ENCODE measurements at places on chromosomes 3 and 15.

GRCh38 chr3:12884790-12885582, 43.6 kb upstream of the RPL32 start:
- DNase-seq = no peak

DNA sequence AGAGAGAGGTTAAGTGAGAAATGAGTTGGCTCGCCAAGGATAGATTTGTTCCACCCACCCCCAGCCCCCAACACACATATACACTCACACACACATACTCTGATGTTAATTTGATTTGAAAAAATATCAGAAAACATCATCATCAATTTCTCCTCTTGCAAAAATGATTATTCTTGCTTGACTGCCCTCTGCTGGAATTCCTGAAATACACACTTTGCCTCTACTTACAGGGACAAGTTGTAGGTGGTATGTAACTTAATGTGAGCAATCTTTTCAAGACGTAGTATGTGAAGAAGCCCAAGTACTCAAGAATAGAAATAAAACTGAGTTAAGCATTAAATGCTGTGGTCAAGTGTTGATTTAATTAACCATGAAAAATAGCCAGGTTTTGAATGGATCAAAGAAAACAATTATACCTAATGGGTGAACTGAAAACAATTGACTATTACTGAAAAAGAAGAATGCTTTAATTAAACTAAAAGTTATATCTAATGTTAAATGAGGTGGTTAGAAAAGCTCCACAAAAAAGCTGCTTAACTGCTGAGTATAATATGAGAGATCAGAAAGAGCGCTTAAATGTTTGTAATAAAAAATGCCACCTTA, 46.6 kb upstream of the MDFIC2 start:
- DNase-seq = peak; percentile 28

DNA sequence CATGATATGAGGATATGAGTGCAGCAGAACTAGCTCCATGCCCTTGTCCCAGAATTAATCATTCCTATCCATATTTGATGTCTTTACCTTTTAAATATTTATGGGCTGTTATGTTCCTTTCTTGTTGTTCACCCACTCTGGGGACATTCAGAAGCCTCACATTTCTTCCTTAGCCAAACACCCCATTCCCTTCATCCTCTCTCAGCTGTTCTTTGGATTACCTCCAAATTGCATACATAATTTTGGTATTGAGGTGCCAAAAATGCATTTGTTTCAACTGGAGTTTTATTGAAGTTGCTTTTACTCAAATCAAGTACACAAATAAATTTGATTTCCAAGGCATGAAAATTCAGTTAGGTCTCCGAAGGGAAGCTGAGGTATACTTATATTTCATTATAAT, 51.4 kb downstream of the CHL1 start:
- DNase-seq = no peak

DNA sequence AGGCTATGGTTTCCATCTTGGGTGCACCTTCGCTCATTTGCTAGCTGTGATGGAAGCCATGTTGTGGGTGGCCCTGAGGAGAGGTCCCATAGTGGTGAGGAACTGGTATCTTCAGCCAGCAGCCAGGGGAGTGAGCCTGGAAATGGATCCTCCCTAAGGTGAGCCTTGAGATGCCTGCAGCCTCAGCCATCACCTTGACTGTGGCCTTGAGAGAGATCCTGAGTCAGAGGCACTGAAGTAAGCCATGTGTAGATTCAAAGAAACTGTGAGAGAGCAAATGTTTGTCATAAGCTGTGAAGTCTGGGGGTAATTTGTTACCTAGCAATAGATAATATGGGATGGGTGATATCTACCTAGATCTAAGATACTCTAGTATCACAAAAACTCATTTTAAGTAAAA, 105.3 kb downstream of the SNRK start:
- no peak for DNase-seq

DNA sequence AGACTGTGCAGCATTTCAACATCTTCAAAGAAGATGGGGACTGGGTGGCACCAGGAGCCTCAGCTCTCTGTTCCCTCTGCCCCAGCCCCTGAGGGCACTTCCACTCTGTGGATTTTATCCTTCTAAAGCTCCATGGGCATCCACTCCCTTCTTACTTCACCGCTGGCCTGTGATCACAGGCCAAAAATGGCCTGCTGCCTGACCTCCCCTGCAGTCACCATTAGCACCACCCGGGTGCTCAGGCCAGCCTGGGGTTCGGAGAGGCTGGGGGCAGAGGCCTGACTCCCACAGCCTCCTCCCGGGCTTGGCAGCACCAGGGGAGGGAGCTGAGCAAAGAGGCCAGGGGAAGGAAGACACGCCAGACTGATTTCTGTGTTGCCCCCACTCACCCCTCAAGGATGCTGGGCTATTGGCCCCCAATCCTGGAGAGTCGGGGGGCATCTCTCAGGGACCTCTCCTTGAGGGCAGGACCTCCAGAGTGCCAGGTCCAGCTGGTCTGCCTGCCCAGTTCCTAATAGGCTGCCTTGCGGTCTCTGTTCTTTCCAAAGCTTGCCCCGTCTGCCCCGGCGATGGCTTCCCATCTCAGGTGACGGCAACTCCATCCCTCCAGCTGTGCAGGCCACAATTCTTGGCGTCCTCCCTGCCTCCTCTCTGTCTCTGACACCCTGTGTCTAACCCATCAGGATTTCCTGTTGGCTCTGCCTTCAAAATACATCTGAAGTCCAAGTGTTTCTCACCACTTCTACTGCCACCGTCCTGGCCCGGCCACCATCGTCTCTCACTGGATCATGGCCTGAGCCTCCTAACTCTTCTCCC, 67.1 kb downstream of the EXOG start:
- DNase-seq = no peak

DNA sequence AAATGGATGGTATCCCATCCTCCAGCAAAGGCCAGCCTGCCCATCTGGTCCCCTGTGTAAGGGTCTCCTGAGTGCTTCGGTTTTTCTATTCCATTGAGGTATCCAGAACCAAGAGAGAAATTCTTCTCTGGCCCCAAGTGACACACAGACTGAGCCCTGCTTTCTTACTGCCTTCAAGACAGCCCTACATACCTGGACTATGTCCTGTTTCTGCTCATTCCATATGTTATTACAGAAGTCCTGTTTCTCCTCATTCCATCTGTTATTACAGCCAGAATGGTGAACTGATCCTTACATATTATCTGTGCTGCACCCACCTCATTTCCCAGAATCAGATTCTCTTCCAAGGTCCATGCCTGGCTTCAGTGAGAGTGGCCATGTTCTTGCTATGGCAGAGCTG, 115.2 kb downstream of the DCLK3 start:
- DNase-seq = peak; percentile 51

- DNase-seq = peak; percentile 52
Observed at GRCh38 chr3:134754768-134755559, 40.1 kb upstream of the EPHB1 start.

GRCh38 chr3:77475507-77475906, 435.6 kb downstream of the ROBO2 start:
- no peak for DNase-seq

GRCh38 chr3:55565521-55565920, 78.4 kb upstream of the WNT5A start:
- DNase-seq = peak; percentile 49

DNA sequence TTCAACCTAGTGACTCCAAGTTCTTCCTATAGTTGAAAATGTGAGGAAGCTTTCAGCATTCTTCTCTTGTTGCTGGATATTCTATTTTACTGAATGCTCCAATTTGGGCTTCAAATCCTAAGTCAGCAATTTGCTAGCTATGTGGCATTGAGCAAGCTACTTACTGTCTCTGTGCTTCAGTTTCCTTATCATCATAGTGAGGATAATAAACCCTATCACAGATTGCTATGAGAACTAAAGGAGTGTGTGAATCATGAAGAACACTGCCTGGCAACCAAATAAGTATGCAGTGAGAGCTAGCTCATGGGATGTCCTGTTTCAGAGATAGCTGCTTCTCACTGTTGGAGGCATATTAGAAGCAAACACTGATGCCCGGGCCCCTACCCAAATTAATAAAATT, 163.8 kb upstream of the CDIN1 start:
- DNase-seq = peak; percentile 52

GRCh38 chr3:29319262-29319661, 38.4 kb downstream of the RBMS3 start:
- no peak for DNase-seq

GRCh38 chr3:184540777-184541681, 20.6 kb upstream of the EPHB3 start:
- no peak for DNase-seq

DNA sequence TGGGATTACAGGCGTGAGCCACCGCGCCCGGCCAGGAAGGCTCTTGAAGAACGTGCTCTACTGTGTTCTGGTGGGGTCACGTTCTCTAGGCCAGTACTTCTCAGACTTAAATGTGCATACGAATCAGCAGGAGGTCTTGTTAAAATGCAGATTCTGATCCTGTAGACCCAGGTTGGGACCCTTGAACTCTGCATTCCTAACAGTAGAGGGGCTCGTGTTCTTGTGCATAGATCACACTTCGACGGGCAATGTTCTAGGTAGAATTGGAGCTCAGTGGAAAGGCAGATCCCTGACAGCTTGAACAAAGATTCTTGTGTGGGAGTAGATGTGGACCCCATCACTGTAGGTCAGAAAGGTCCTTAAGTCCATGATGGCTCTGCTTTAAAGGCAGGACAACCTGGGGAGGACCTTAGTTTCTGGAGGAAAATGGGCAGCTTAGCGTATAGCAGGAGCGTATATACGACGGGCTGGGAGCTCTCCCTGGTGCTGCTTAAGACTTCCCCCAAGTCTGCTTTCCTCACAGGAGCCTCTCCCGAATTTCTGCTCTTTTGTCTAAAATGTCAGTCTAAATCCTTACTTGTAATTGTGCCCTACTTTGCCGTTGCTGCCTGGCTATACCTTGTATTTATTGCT, 16.9 kb upstream of the FAM81A start:
- DNase-seq = peak; percentile 43

DNA sequence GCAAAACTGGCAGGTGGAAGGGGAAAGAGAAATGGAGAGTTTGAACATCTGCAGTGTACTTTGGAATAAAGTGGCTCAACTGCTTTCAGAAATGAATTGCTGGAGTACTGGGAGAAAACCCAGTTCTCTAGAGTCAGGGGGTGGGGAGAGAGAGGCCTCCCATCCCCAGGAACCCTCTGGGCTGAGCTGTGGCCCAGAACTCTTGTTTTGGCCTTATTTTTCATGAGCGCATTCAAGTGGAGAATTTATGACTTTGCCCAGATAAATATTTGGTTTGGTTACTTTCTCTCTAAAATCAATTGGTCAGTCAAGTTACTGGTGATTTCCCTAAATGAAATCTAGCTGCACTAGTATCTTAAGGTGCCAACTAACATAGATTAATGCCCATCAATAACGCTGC, 28.7 kb upstream of the HACD2 start:
- DNase-seq = no peak

GRCh38 chr15:22959321-22960101, 20.7 kb downstream of the CYFIP1 start:
- DNase-seq = no peak

DNA sequence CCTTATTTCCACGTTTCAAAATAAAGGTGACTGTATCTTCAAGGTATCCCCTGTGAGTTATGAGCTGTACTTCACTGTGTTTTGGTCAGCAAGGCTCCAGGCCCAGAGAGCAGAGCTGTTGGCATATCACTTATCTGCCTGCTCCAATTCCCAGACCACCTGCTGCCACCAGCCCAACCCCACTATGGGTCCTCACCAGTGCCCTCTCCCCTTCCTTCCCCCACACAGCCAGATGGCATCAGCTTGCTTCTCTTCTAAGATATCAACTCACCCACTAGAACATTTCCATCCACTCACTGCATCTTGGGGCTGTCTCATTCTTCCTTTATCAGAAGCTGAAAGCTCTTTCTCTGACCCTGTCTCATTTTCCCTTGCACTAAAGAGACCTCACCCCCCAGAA, 136.9 kb upstream of the EIF1B start:
- no peak for DNase-seq

DNA sequence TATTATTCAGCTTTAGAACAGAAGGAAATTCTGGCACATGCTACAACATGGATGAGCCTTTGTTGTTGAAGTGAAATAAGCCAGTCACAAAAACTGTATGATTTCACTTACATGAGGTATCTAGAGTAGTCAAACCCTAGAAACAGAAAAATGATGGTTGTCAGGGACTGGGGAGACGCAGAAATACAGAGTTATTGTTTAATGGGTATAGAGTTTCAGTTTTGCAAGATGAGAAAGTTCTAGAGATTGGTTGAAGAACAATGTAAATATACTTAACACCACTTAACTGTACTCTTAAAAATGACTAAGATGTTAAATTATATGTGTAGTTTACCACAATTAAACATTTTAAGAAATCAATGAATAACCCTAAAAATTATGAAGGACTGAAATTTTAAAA, 15.8 kb downstream of the SPTSSB start:
- DNase-seq = no peak

DNA sequence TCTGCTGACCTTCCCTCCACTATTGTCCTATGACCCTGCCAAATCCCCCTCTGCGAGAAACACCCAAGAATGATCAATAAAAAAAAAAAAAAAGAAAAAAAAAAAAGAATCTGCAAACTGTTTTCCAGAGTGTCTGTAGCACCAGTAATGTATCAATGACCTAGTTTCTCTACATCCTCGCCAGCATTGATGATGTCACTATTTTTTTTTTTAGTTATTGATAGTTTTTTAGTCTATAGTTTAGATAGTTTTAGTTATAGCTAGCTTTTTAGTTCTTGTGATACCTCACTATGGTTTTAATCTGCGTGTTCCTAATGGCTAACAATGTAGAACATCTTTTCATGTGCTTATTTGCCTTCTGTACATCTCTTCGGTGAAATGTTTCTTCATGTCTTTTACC, 36.1 kb upstream of the XIRP1 start:
- DNase-seq = no peak

DNA sequence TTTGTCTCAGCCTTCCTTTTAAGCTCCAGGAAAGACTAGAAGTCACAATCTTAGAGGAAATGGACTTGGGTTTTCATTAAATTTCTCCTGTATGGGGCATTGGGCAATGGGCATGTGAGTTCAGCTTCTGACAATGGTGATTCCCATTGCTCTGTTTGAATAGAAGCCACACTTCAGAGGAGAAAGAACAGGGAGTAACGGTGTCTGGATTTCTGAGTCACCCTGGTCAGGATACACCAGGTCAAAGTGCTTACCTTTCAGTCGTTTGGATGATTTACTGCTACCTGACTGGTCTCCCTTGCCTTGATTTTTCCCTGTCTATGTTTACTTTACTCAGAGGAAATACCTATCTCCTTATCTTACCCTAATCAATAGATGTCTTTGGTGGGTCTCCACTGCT, 111.7 kb upstream of the VEPH1 start:
- DNase-seq = no peak

DNA sequence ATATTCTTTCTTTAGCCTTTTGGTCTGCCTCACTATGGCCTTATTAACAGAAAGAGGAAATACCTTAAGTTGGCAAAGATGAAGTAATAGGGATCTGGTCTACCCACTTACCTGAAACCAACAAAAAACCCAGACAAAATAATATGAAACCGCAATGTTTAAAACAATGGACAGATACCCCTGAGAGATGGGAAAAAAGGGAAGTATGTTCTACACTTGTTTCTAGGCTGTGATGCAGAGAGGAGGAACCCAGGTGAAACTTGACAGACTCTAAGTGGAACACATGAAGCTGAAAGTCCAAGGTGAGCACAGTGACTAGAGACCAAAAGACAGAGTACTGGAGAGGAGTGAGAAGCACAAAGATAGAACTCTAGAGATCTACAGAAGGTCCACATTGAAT, 78.4 kb downstream of the NR2E3 start:
- no peak for DNase-seq

GRCh38 chr15:55917881-55918296, 75.5 kb downstream of the NEDD4 start:
- DNase-seq = peak; percentile 78

- DNase-seq = no peak
Observed at GRCh38 chr15:96261575-96262034, 68.9 kb upstream of the NR2F2 start.
